Globus pallidus (tissue), 1 donor: ENCODE measurements at places on chromosomes 4 and X.

DNA sequence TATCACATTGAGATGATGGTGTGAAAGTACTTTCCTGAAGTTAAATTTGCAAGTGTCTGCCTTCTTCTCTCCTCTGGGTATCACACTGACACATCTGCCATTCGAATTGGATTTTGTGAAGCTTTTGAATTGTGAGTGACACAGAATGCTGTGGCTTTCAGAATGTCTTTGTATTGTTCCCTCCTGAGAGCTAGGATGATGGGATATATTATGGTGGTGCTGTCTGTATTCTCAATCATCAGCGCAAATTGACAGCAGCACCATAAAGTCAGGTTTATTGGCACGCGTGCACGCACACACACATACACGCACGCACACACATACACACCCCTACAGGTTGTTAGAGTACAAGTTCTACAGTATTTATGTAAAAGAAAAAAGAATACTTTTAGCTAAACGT is 143.3 kb downstream of the AWAT2 start:
- DNase-seq, result no peak

GRCh38 chr4:10006231-10006600 is 15.1 kb downstream of the SLC2A9 start:
- DNase-seq, result no peak

GRCh38 chrX:17170973-17171372 is 204.0 kb upstream of the NHS start:
- DNase-seq, result no peak

DNA sequence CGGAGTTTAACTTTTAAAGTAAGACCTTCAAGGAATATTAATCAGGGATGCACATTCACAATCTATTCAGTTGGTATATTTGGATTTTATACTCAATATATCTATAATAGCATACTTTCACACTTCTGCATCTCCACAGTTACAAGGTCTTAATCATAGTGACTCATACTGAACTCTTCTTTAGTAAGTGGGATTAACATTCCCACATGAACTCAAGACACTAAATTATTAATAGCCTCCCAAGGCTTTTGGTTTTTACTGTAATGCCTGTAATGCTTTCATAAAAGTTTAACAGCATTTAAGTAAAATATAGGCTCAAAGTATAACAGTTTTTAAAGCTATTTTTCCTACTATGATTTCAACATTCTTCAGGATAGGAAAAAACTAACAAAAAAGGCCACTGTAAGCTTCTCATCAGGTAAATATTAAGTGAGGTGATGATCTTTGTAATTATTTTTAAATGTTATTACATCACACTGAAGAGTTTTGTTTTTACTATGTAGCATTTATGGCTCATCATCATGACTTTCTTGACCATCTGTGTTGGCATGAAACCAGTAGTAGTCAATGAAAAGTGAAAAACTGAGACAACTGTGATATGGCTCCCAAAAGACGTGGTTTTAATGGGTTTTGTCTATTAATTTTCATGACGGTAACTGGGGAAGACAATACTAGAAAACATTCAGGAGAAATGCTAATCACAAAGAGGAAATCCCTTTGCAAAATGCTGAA is 91.5 kb upstream of the GALNT7 start:
- no peak for DNase-seq

DNA sequence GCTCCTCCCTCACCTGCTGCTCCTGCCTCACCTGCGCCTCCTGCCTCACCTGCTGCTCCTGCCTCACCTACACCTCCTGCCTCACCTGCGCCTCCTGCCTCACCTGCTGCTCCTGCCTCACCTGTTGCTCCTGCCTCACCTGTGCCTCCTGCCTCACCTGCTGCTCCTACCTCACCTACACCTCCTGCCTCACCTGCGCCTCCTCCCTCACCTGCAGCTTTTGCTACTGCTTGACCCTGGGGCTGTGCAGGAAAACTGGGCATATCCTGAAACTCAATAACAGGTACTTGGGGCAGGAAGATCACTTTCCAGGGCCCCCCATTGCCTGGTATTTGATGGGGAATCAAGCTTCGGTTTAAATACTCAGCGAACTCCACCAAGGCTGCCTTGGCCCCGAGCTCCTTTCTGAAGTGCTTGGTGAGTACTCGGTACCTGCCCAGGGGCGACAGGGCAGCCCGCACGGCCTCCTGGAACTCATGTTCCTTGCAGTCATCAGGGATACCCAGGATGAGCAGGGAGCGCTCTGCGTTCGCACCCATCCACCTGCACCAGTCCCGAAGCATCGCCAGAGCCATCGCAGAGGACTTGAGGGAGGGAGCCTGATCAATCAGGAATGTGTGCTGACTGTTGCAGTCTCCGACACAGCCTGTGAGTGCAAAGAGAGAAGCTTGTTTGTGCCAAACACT is 2.7 kb downstream of the PNMA6E start:
- DNase-seq, result no peak

DNA sequence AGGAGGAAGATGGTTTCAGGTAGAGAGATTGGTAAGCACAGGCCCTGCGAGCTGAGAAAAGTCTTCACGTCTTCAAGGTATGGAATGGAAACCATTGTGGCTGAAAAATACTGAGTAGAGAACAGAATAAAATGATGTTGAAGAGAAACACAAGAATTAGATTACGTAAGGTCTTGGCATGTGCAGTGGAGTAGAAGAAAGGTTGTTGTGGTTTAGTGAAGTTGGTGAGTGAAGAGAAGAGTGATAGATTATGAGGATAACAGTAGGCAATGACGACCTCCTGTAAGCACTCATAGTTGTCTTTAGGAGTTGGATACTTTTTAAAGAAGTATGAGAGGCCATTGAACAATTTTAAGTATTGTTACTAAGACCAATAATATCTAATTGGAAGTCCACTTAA is 642.6 kb downstream of the PCDH7 start:
- DNase-seq, result no peak

DNA sequence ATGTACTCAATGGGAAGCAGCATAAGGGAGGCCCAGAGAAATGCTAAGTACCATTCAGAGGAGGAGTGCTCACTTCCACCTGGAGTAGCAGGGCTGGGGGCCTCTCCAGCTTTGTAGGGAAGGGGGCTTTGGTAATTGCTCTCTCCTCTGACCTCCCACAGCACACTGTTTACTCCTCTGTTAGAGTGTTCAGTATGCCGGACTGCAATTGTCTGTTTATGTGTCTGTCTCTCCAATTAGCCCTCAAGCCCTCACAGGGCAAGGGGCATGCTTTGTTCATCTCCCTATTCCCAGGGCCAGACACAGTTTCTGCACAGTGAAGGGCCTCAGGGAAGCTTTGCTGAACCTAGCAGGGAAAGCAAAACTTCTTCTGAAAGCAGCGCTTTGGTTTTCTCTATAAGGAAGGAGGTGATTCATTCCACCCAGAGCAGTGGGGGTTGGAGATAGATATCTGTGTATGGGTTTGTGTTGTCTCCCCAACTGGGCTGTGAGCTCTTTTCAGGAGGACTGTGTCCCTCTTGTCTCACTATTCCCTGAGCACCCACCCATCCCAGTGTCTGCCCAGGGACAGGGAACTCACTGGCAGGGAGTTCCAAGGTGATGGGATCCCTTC is 50.0 kb upstream of the VMA21 start:
- no peak for DNase-seq

GRCh38 chrX:989959-990510 is 222.4 kb downstream of the CRLF2 start:
- DNase-seq, result peak; percentile 23

- DNase-seq, result no peak
Observed at GRCh38 chrX:52353838-52354237, 15.0 kb upstream of the XAGE2 start.

- DNase-seq, result no peak
Observed at GRCh38 chr4:89700766-89701423, 136.1 kb downstream of the SNCA start.

GRCh38 chr4:38297061-38297460 is 336.9 kb downstream of the PTTG2 start:
- DNase-seq, result no peak

DNA sequence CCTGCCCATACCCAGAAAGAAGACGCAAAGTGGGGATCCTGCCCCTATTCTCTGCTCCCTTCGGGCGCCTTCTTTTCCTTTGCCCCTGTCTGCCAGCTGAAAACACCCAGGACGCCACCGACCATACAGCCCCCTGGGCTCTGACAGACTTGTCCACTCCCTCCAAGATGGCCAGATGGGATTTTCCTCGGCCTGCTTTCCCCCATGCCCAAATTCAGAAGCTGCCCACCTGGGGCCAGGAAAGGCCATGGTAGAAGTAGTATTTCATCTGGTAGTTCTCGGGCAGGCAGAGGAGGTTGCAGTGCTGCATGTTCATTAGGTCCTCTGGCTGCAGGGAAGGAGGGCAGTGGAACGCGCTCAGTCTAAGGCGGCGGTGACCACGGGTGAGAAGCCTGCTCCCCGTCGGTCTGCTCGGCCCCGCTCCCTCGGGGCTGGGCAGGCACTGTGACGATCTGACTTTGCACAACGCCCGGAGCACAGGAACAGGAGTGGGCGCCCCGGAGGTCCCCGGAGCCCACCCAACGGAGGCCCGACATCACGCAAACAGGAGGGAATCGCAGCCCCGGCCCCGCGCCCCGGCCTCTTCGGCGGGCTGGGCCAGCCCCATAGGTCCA is 582 bp downstream of the NAA10 start:
- DNase-seq, result no peak

- no peak for DNase-seq
Observed at GRCh38 chr4:55107054-55107453, 18.3 kb downstream of the KDR start.

- peak; percentile 33 for DNase-seq
Observed at GRCh38 chrX:40406330-40406859, 174.4 kb upstream of the ATP6AP2 start.

- no peak for DNase-seq
Observed at GRCh38 chr4:3864742-3865721, 98.8 kb downstream of the ADRA2C start.
